ENCODE measurements at places on chromosomes 5 and 9. TPM values are rescaled to one million over a fixed set of nuclear protein-coding genes. Genes with fewer than 3 reads are reported as not detected.
A peak's percentile ranks its signal among the peaks of the same experiment; 100 is the strongest.

GRCh38 chr5:10264604-10265003 is 14.5 kb downstream of the CCT5 start:
- no peak for DNase-seq

The G3BP1 gene
- 317 TPM for total RNA-seq

DNA sequence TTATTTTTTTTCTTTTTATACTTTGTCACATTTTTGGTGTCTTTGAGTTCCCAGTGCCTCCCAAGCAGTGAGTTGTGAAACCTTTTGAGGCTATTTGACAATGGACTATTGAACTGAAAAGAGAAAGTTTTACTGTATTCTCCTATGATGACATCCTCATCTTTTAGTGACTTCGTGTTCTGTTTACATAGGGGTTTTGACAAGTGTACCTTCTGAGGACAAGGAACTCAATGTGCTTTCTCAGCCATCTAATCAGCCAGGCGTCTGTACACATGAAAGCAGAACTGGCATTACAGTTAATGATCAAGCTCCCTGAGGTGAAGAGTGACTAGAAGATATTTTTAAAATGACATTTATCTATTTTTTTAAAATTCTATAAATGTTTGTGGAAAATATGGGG is 175.5 kb downstream of the ANXA1 start:
- no peak for DNase-seq

The FSTL4 gene
- 0.86 TPM for total RNA-seq

GRCh38 chr5:172373680-172374079 is 80.6 kb downstream of the SH3PXD2B start:
- no peak for DNase-seq

- DNase-seq, result no peak
These were observed 14.6 kb downstream of the GOLPH3 start for GRCh38 chr5:32159328-32160072.

GRCh38 chr9:129885670-129886106 is 50.4 kb downstream of the USP20 start:
- DNase-seq, result peak; percentile 85

DNA sequence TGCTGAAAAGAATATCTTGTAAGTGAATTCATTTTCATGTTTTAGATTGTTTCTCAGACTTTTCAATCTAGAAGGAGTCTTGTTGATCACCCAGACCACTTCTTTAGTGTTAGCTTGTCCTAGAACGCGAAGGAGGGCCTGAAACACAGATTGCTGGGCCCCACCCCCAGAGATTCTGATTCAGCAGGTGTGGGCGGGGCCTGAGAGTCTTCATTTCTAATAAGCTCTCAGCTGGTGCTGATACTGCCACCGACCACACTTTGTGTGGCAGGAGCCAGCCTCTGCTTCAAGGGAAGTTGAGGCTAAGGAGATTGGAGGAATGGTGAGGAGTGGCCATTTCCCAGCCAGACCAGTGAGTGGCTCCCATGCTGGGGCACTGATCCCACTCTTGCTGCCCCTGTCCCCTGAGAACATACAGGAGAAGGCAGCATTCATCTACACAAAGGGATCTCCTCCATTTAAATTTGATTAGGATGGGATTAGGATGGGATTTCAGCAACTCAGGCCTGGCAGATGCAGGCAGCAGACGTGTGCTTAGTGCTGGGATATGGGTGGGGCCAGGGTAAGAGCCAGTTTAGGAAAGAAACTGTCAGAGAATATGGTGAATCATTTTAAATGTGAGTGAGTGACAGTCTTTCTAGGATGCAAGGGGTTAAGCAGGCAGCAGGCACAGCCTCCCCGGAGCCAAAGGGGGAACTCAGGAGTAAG is 35.9 kb downstream of the ZNF618 start:
- peak; percentile 36 for DNase-seq

DNA sequence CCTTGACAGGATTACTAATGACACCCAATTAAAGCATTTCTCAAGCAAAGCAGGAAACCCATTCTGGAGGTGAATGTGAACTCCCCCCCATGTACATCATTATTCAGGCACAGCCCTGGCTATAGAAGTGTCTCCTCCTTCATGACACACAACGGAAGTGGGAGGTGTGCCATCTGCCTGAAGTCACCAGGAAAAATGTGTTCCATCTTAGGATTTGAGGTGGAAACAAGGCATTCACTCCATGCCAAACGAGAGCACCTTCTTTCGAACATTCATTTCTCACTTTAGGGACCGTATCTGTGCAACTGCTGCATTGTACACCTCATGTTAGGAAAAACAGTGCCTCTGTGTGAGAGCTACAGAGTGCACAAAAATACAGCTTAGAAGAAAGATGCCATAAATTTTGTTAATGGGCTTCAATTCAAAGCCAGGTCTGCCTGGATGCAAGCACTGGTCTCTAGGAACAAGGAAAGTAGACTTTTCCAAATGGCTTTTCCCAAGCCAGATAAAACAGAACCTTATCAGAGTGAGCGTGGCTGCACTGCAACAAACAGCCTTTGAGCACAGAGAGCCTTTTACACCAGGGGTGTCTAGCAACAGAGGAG is 19.4 kb downstream of the GOLM1 start:
- peak; percentile 66 for DNase-seq

DNA sequence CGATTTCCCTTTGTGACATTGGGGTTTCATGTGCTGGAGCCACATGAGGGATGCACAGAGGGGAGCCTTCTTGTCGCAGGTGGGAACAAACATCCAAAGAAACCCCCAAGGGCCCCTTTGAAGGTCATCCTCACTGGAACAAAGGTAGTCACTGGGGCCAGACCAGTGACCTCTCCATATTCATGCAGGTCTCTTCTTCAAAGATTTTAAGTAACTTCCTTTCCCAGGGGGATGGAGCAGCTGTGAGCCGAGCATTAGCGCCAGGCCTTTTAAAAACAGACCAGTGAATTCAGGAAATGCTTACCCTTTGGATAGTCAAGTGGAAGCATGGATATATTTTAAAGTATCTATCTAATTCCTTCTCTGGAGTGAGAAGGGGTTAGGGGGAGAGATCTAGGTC is 33.0 kb downstream of the DAPK1 start:
- DNase-seq, result no peak

DNA sequence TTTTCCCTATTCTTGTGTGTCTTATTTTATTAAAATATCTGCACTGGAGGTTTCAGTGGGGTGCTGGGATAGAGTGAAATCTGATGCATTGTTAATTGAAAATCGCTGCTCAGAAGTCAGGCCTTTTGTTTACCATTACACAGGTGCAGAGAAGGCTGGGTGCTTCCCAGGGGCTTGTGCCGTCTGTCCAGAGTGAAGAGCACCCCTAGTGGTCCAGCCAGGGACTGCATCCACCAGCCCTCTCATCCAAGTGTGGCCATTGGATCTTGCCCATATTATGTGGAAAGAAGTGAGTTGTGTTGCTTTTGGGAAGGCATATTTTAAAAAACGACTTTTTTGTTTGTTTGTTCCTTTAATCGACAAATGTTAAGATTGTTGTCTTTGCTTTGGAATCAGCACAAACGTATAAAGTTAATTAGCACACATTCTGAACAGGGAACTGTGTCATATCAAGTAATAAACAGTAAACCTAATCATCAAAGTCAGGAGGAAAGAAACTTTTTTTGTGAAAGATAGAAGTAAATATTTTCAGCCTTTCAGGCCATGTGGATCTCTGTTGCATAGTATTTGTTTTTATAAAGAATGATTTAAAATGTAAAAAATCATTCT is 315.6 kb downstream of the MTRR start:
- DNase-seq, result peak; percentile 36

GRCh38 chr9:125325826-125326225 is 64.2 kb downstream of the GAPVD1 start:
- DNase-seq, result no peak

The ANKS6 gene
- 20.5 TPM for total RNA-seq

The GFI1B gene
- not detected for total RNA-seq

- DNase-seq, result no peak
These were observed 83.9 kb downstream of the NR2F1-AS1 start for GRCh38 chr5:93497096-93497495.

DNA sequence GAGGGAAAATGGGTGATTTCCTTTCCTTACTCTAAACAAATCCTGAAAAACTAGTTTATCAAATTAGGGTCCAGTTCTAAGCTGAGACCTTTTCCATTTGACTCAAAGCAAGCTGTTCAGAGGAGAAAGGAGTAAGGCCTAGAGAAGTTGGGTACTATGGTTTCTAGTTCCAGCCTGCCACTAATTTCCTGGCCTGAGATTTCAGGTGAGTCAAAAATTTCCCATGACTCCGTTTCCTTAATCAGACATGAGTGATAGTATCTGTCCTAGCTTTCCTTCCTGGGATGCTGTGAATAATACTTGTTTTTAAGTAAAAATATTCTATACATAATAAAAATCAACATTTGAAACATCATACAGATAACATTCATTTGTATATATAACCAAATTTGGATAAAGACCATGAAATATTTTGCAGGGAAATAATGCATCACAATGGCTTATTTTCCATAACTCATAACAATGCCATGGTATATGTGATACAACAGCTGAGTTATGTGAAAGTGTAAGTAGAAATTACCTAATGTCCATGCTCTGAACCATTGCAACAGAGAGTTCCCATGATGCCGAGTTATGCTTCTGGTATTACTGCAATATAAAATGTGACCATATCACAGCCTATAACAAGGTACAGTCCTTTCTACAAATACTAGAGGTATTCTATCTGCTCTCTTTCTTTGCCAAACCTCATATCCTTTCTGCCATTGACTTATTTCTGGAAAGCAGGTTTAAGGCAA is 142.7 kb downstream of the MLLT3 start:
- no peak for DNase-seq

GRCh38 chr5:40957048-40957447 is 47.8 kb downstream of the C7 start:
- no peak for DNase-seq

GRCh38 chr9:105881654-105882349 is 187.5 kb downstream of the TMEM38B start:
- DNase-seq, result peak; percentile 70

- no peak for DNase-seq
These were observed 42.8 kb downstream of the RAPGEF1 start for GRCh38 chr9:131697097-131697496.

GRCh38 chr9:106846857-106847256 is 16.1 kb upstream of the ZNF462 start:
- DNase-seq, result no peak

- no peak for DNase-seq
These were observed 164.9 kb upstream of the SLC27A6 start for GRCh38 chr5:128800377-128800776.

The GLDC gene
- total RNA-seq, result 0.32 TPM

- DNase-seq, result no peak
These were observed 273.1 kb downstream of the ARHGEF28 start for GRCh38 chr5:73899055-73899454.

DNA sequence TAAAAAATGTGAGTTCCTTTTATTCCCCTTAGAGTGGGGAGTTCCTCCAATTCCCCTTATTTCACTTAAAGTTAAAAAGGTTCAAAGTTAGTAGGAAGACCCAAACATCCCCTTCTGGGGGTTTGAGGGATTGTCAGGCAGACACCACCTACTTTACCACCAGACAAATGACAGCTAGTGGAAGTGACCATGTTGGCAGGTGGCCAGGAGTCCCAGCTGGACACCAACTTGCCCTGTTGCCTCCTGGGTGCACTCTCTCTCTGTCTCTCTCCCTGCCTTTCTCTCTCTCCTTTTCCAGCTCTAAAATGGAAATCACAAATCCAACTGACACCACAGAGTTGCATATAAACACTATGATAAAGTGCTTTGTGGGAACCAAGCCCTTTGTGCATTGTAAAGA is 307.7 kb upstream of the TLE4 start:
- DNase-seq, result no peak

The GARIN3 gene
- not detected for total RNA-seq

DNA sequence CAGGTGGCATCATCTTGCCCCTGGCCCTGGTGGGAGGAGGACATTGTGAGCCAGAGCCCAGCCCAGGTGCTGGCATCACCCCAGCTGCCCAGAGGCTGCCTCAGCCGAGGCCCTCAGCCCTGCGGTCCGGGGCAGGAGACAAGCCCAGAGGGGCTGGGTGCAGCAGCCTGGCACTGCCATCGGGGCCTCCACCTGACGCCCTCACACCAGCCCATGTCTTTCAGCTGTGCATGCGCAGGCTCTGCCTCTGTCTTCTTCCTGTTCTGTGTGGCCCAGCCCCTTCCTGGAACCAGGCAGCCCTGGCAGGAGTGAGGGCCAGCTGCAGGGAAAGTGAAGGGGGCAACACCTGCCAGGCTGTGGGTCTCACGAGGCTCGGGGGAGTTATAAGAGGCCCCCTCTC is 4.8 kb upstream of the CEL start:
- DNase-seq, result no peak
